ENCODE measurements at places on chromosomes 5 and 9. TPM values are rescaled to one million over a fixed set of nuclear protein-coding genes. Genes with fewer than 3 reads are reported as not detected.

Gene MEF2C
- 48.6 TPM for total RNA-seq

Gene ARRDC3
- 149 TPM for total RNA-seq

Gene CATSPER3
- total RNA-seq = not detected

Gene PCA3
- 8.4 TPM for total RNA-seq

Gene MEGF10
- total RNA-seq = 5.3 TPM

Gene ANKRD34B
- total RNA-seq = 4.1 TPM

Gene CDC25C
- total RNA-seq = 2.2 TPM

Gene ADRA1B
- 0.48 TPM for total RNA-seq

Gene RELL2
- 0.96 TPM for total RNA-seq

Gene CER1
- total RNA-seq = 3.9 TPM

Gene MVB12B
- 6.7 TPM for total RNA-seq

Gene ST8SIA4
- 13.5 TPM for total RNA-seq

Gene PRRT1B
- not detected for total RNA-seq

Gene ADRB2
- total RNA-seq = 3.4 TPM

Gene LCN1
- total RNA-seq = not detected

Gene PCDHGB4
- total RNA-seq = 18.3 TPM

Gene BRIX1
- total RNA-seq = 38.8 TPM

Gene ADGRD2
- total RNA-seq = not detected

Gene CBY3
- total RNA-seq = not detected

Gene PLPP7
- total RNA-seq = 9.6 TPM

Gene NXNL2
- total RNA-seq = not detected

Gene SLC45A2
- total RNA-seq = 1.2 TPM

Gene EIF4E1B
- 5.3 TPM for total RNA-seq

Gene ZNF484
- 24.6 TPM for total RNA-seq

Gene NR2F1-AS1
- total RNA-seq = 44.1 TPM

Gene IL31RA
- 0.48 TPM for total RNA-seq

Gene PFN3
- not detected for total RNA-seq

Gene CYLC2
- total RNA-seq = 15.9 TPM

Gene SLC6A19
- 0.48 TPM for total RNA-seq

Gene GPR150
- total RNA-seq = not detected

Gene CCNJL
- 0.72 TPM for total RNA-seq

Gene PCDHGA11
- total RNA-seq = 7.9 TPM

Measured in umbilical cord (tissue), 2 donors.